ENCODE measurements at places on chromosomes 13 and 19.
A peak's percentile ranks its signal among the peaks of the same experiment; 100 is the strongest.

GRCh38 chr13:110697842-110698241 lies 8.1 kb downstream of the CARS2 start:
- no peak for DNase-seq

- DNase-seq: peak; percentile 71
Measured at GRCh38 chr19:50046649-50047503, 21.1 kb downstream of the ZNF473 start.

DNA sequence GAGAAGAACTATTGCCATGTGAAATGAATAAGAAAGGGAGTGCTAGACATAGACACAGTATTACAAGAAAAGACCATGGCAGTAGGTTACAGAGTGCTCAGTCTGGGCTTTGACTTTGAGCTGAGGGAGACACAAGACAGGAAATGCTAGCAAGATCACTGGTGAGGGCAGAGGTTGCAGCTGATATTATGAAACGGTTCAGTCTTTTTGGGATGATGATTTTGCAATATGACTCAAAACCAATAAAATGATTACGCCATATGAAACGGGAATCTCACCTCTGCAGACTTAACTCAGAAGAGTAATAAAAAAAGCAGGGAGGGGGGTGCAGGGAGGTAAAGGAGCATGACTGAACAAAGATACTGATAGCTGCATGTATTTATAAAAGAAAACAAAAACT lies 123.1 kb downstream of the RBM26 start:
- no peak for DNase-seq

- DNase-seq: no peak
Measured at GRCh38 chr19:18014197-18014596, 6.2 kb downstream of the ARRDC2 start.

- no peak for DNase-seq
Measured at GRCh38 chr13:111038887-111039286, 76.2 kb upstream of the ARHGEF7 start.

DNA sequence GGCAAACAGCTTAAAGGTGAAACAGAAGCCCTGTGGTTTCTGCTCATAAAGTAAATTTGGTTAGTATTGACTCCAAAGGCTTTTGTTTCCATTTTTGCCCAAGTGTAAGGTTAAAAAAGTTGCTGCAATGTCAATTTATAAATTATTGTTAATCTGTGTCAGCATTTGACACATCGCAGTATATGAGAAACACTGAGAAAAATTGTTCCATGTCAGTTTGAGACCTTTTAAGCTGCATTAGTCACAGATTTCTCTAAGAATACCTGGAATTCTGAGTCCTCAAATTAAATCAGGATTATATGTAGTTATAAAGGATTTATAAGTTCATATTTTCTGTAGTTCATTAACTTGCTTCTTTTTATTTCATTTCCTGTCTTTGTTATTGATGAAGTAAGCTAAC lies 78.8 kb downstream of the FGF14 start:
- DNase-seq: no peak

- DNase-seq: no peak
Measured at GRCh38 chr13:30639671-30640070, 22.0 kb downstream of the USPL1 start.

- no peak for DNase-seq
Measured at GRCh38 chr19:17021328-17021727, 5.3 kb downstream of the CPAMD8 start.

DNA sequence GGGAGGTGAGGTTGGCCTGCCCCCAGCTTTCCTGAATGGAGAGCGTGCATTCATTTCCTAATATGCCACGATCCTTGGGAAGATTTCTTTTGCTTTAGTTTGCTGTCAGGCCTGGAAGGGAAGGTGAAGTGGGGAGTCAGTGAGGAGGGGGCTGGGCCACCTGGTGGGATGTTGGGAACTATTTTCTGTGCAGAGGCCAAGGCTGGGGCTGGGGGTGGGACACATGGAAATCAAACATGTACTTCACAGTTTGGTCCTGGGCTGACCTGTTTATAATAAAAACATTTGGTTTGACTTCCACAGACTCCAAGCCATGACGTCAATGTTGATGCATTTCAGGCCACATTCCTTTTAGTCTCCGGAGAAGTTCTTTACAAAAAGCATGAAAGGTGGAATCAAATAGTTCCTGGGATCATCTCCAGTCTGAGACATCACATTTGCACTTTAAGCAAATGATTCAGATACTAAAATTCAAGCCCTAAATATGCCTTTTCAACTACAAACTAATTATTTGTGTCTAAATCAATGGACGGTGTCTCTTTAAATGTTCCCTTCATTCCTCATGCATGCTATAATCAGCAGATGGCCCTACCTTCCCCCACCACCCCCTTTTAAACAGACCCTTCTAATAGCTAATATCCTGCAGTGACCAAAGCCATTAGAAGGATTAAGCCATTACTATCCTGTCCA lies 41.5 kb upstream of the MEDAG start:
- DNase-seq: peak; percentile 84

GRCh38 chr13:27920677-27921420 lies 1.0 kb downstream of the PDX1 start:
- DNase-seq: peak; percentile 51

DNA sequence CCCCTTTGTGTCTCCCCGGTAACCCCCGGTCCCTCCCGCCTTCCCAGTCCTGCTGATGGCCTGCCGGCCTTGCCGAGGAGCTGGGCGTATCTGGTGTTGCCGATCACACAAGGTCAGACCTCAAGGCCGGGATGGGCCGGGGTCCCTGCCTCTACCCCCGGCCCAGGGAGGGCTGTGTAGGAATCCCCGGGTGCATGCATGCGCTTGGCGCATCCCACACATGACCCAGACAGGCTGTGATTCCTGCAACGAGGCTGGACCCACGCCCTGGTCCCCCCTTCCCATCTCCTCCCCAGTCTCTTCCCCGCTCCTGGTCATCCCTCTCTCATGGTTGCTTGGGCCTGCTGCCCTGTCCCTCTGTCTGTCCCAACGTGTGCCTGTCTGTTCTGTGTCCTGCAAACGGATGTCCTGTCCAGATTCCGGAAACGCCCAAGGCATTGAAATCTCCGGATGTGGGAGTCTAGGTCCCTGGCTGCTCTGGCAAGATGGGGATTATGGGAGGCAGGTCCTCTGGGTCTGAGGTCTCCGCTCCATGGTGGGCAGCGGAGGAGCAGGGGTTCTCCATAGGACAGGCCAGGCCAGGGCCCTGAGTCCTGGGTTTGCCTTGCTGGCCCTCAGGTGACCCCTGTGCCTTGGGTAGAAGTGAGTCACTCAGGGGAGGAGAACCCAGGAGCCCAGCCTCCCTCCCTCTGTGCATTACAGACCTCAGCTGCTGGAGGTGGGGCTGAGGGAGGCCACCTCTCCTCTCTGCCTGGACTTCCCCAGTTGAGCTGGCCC lies 1.6 kb downstream of the PKN1 start:
- DNase-seq: peak; percentile 64

DNA sequence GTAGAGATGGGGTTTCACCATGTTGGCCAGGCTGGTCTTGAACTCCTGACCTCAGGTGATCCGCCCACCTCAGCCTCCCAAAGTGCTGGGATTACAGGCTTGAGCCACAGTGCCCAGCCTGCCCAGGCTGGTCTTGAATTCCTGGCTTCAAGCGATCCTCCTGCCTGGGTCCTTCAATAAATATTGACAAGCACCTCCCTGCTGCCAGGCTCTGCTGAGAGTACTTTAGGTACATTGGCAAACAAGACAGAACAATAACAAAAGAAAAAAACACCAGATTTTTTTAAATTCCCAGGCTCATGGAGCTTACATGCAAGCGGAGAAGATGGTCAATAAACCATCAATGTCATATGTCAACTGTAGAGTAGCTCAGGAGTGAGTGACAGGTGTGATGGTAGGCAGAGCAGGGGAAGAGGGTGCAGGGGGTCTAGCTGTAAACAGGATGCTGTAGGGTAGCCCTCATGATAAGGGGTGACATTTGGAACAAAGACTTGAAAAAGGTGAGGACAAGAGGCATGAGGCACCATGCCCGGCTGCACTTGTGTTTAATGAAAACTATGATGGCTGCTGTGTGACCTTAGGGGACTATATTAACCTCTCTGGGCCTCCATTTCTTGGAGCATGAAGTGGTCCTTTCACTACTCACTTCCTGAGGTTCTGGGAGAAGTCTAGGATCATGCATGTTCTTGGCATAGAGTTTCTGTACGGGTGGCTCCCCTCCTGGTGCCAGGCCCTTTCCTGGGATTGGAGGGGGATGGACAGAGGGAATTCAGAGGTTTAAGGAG lies 19.6 kb downstream of the SULT2B1 start:
- DNase-seq: no peak

GRCh38 chr13:39415008-39415802 lies 187.8 kb downstream of the LHFPL6 start:
- peak; percentile 30 for DNase-seq

GRCh38 chr19:5091684-5092480 lies 123.0 kb downstream of the KDM4B start:
- DNase-seq: no peak

DNA sequence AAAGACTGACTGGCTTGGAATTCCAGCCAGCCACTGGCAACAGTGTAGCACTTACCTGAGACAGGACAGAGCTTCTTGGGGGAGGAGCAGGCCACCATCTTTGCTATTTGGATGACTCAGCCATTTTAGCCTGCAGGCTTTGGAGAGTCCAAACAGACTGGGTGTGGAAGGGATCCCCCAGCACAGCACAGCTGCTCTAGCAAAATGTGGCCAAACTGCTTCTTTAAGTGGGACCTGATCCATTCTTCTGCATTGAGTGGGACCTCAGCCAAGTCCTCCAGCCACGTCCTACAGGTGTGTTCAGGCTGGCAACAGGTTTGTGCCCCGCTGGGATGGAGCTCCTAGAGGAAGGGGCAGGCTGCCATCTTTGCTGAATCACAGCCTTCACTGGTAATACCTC lies 80.0 kb downstream of the NDFIP2 start:
- no peak for DNase-seq

DNA sequence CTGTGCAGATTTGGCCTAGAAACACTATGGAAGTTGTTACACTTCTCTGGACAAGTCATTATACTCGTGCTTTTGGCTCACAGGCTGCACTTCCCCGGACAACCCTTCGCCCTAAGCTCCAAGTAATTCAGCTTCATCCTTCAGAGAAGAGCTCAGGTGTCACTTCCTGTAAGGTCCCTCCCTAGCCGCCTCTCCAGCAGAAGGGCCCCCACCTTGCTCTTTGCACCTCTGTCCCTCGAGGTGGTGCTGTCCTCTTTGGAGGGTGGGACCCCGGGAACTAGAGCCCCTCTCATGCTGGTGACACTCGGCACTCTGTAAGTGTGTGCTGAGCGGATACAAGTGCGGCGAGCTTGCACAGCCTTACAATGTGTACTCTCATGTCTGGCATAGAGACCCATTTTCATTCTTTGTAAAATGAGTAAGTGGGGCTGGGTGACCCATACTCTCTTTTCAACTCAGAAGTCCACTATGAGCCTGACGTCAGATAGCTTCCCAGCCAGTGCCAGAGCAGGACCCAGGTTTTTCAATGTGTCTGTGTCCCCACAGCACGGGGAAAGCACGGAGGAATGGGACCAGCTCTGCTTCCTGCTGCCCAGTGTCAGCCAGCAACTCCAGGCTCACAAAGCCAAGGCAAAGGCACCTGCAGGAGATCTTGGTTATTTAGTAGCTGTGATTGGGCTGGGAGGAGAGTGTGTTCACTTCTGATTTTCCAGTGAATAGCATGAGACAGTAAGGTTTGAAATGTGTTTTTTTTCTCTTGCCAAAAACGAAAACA lies 26.9 kb downstream of the CHAMP1 start:
- DNase-seq: no peak

DNA sequence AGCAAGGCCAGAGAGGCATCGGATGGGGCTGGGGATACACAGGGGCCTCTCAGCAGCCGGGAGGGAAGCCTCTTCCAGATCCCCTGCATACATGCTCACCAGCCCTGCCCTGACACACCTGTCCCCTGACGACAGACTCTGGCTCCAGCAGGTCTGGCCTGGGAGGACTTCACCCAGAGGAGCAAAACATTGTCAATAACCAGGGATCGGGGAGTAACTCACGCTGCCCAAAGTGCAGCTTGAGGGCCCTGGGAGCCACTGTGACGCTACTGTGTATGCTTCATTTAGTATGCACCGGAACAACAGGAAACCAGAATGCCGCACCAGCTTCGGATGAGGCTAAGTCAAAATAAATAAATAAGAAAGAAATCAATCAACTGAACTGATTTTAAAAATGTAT lies 12.4 kb upstream of the CD22 start:
- no peak for DNase-seq

GRCh38 chr19:6833166-6833790 lies 54.1 kb upstream of the ADGRE1 start:
- no peak for DNase-seq

DNA sequence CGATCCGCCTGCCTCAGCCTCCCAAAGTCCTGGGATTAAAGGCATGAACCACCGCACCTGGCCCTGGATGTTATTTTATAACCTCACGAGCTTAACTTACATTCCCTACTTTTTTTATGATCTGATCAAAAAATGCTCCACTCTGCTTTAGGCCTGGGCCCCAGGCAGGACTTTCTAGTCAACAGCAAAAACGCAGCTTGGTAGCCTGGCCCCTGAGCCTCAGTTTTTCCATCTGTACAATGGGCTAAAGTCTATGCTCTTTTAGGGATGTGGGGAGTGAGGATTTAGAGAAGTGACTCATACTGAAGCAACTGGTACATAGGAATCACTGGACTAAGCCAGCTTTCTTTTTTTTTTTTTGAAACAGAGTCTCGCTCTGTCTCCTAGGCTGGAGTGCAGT lies 11.9 kb upstream of the PIK3R2 start:
- no peak for DNase-seq

DNA sequence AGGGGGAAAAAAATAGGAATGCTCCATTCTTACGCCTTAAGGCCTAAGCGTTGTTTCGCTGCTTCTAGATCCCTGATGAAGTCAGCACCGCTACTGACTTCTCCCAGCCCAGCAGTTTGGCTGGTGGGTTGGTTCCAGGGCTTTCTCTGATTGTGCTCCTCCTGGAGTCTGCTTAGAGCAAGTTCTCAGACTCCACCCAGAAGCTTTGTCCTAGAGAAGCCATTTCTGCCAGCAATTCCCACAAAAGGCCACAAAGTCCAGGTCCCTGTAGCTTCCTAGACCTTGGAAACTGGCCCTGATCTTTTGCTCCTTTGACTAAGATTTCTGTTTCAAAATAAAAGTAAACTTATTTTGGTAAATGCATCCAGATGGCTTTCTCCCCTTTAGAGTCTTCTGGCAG lies 65.4 kb downstream of the KCTD12 start:
- peak; percentile 36 for DNase-seq

- peak; percentile 92 for DNase-seq
Measured at GRCh38 chr19:49690656-49691242, at the start of gene CPT1C. CPT1C (plus strand) TSS chr19:49691116; CDS start chr19:49692253, 1,137 bp downstream.

- no peak for DNase-seq
Measured at GRCh38 chr13:112579310-112579843, 8.6 kb downstream of the TUBGCP3 start.

DNA sequence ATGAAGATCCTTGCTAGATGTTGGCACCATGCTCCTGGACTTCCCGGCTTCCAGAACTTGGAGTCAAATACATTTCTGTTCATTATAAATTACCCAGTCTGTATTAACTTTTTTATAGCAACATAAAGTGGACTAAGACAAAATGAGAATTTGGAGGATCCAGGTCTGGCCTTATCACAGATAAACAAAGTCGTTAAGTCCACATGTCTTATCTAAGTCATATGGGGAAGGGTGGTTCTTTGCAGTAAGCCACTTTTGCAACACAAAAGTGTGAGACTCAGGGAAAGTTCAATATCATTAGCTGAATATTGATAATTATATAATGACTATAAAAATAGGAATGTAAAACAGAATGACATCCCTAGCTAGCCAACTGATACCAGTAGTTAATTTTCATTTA lies 91.6 kb upstream of the SIAH3 start:
- DNase-seq: no peak
